Stimulated activated CD4-positive, alpha-beta T cell treated with anti-CD3 and anti-CD28 coated beads, Interleukin-1b, Interleukin-23, amount 100 ng/mL, for 1 hour (primary cell): ENCODE measurements at places on chromosomes 3 and 15.

DNA sequence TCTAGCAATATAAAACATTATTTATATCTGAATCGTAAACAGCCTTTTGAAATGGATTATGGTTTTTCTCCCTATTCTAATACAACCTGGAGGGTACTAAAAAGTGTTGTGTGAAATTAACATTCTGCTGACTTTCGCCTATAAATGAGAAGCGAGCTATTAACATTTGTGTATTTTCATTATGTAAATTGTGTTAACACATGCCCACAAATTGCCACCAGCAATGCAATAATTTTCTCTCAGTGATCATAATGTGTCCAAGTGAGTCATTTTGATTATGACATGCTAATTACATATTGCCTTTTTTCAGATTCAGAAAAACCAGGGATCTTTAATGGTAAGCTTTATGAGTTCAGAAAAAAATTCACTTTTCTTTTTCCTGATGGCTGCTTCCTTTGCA is 77.4 kb upstream of the SKOR1 start:
- DNase-seq: no peak

DNA sequence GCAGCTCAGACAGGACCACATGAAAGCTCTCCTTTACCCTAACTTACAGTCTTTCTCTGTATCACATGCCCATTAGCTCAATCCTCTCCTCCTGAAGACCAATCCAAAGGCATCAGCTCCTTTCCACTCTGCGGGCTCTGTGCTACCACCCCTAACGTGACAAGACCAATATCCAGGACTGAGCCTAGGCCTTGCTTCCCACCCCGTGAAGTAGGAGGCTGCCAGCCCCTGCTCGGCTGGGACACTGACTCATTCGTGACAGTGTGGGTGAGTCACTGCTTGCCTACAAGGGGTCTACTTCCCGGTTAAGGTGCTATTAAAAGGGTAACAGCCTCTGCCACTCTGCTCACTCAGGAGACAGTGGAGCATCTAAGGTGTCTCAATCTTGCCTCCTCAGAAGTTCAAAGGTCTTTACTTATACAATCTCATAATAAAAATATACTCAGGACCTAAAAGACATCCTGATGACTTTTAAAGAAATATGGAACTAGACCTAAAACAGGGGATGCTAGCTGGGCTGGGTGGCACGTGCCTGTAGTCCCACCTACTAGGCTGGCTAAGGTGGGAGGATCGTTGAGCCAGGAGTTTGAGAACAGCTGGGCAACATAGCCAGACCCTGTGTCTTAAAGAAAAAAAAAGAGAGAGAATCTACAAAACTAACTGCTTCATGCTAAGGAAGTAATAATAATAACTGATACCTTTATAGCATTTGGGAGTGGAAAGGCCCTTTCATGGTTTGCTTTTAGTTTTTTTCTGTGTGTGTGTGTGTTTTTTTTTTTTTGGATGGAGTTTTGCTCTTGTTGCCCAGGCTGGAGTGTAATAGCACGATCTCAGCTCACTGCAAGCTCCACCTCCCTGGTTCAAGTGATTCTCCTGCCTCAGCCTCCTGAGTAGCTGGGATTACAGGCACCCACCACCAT is 55.0 kb downstream of the TMEM44 start:
- no peak for DNase-seq

GRCh38 chr15:70826634-70827033 is 27.3 kb downstream of the LARP6 start:
- no peak for DNase-seq

DNA sequence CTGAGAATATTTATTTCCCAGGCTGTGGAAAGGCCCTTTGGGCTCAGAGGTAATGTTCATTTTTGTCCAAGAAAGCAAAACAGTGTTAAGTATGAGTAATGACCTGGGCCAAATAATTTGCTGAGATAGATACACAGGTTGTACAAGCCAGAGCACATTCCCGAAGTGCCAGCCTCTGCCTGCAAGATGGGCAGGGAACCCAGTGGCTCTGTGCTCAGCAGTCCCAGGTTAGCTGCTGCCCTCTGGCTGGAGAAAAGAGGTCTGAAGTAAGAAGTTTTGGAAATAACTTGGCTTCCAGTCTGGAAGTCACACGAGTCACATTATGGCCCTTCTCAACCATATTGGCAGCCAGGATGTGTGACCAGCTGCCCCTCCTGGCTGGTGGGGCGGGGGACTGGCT is 20.2 kb downstream of the MYZAP start:
- no peak for DNase-seq

DNA sequence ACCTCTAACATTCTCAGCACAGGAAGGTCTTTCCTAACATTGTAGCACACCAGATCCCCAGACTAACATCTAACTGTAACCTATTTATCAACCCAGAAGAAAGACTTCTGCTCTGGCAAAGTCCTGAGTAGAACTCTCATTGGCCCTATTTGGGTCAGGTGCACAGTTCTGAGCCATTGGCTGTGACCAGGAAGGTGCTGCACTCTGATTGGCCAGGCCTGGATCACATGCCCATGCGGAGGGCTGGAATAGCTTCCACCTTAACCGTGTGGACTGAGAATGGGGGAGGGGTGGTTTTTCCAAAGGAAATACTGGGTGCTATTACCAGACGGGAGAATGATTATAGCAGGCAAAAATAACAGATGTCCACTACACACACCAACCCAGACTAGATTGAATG is 11.5 kb downstream of the FEZF2 start:
- DNase-seq: no peak

GRCh38 chr3:57132674-57133073 is 32.5 kb downstream of the IL17RD start:
- no peak for DNase-seq

DNA sequence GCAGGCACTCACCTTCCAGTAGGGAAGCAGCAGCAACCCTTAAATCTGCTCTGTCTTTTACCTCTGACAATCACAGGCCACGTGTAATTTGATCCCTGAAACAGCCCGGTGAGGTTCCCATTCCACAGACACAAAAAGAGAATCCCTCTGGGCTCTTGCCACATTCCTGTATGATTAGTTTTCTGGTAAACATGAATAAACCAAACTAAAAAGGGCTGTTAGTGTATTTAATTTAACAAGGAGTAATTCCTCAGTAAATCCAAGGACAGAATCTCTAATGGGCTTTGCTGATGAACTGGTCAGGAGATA is 186.9 kb downstream of the FAM43A start:
- DNase-seq: no peak

DNA sequence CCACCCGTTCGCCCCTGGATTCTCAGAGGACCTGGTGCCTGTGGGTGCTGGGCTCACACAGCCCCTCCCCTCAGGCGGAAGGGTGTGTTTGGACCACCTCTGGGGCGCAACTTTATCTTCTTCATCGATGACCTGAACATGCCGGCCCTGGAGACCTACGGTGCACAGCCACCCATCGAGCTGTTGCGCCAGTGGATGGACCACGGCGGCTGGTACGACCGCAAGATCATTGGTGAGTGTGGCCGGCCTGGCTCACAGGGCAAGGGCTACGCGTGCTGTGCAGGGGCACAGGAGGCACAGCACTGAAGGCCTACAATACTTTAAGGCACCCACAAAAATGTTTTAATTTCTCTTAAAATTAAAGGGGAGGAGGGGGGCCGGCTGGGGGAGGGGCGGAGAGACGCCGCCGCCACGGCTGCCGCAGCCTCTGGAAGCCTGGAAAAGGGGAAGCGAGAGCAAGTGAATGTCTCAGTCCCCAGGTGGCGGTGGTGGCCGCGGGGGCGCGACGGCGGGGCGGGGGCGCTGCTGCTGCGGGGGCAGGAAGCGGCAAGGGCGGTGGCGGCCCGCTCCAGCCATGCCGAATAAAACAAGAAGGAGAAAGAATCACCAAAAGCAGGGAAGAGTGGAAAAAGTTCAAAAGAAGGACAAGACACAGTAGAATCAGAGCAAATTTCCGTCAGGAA is 56.8 kb downstream of the DNAH1 start:
- no peak for DNase-seq

DNA sequence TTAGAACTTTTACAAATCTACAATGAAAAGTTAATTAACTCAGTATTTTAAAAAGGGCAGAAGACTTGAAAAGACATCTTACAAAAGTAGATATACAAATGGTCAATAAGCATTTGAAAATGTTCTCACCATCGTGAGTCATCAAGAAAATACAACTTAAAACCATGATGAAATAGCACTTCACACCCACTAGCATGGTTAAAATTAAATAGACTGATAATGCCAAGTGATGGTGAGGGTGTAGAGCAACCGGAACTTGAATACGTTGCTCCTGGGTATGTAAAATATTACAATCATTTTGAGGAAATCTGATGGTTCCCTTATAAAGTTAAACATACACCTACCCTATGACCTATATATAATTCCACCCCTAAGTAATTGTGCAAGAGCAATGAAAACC is 319.8 kb upstream of the UMPS start:
- DNase-seq: no peak

- no peak for DNase-seq
Observed at GRCh38 chr3:73669260-73669659, 44.5 kb upstream of the PDZRN3 start.

DNA sequence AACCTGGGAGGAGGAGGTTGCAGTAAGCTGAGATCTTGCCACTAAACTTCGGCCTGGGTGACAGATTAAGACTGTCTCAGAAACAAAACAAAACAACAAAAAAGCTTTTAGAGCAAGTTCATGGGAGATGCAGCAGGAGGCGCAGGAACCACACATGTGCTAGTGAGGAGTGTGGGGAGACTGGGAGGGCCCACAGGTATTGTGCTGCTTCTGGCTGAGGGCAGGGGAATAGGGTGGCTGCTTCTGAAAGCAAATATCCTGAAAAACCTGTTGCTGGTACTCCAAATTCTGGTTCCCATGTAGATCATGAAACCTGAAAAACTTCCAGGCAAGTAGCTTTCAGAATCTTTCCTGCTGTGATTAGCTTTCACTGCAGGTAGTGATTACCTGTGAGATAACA is 22.1 kb downstream of the TYRO3 start:
- no peak for DNase-seq

- DNase-seq: no peak
Observed at GRCh38 chr15:65286069-65286703, 497 bp downstream of the PARP16 start.

GRCh38 chr3:37032961-37033360 is 39.6 kb downstream of the MLH1 start:
- DNase-seq: no peak

DNA sequence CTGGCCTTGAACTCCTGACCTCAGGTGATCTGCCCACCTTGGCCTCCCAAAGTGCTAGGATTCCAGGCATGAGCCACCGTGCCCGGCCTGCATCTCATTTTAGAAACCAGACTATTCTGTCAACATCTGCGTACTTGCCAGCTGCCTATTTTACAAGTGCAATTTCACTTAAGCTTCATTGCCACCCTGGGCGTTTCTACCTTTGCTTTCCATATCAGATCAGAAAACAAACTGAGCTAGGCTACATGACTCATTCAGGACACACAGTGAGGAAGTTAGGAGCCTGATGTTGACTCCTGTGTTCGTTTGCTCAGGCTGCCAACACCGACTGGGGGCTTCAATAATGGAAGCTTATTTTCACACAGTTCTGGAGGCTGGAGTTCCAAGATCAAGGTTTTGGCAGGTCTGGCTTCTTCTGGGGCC is 42.3 kb upstream of the KLHL25 start:
- no peak for DNase-seq

DNA sequence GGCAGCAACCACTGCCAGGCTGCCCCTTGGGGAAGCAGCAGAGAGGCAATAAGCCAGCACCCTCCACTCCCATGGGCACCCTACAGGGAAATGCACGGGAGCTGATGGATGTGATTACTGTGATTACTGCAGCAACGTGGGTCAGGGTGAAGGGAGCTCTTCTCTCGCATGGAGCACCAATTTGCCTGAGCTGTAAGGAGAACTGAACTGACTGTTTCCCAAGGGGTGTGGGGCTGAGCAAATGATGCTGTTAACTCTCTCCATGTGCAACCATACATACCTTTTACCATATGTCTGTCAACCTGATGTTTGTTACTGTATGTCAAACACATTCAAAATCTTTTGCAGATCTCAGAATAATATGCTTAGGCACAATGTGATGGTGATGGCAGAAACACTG is 680.6 kb downstream of the SQOR start:
- DNase-seq: no peak

DNA sequence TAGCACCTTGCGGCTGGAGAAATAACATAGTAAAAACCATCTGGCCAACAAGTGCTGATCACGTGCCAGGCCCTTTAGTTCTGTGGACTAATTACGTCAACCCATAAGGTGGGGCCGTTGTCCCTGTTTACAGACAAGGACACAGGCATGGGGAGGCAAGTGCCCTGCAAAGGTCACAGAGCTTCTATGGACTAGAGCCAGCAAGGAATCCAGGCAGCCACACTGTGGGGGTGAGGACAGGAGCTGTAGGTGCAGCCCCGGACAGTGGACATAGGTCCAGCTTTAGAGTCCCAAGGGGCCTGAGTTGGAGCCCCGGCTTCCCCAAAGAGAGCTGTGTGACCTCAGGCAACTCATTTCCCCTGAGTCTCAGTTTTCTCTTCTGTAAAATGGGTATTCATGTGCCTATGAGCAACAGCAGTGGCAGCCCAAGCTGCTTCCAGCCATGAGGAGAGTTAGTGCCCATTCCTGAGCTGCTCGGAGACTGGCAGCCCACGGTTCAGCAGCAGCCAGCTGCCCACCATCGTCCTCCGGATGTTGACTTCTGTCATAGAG is 13.9 kb downstream of the CHST13 start:
- no peak for DNase-seq

DNA sequence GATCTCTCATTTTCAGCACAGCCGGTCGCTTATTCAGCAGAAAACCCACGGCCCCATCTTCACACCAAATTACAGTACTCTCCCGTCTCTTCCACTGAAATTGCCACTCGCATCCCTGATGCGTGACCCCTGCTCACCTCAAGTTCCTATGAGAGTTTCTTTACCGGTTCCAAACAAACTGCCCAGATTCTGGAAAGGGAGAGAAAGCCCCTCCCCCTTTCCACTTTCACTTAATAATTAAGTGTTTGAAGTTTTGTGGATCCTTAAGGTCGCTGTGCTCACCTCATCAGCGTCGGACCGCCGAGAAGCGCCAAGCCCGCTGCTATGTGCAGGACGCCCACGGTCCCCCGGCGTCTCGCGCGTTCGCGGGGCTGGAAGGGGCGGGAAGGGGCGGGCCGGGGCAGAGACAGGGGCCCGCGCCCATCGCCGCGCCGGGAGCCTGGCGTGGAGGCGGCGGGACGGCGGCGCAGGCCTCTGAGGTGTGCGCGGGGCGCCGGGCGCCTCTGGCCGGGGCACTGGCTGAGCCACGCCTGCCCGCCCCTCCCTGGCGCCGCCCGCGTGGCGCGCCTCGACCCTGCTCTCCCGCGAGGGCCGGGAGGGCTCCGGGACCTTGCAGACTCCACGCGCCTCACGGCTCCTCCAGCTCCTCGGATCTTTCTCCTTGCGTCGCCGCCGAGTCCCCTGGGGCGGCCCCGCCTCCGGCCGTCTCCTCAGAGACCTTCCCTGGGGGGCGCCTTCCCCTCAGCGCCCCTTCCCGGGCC is at the start of gene GPR156:
Gene GPR156, minus strand, starts transcription at position 476 of the 761 bp plus-strand sequence. CDS start 41,124 bp downstream, outside the sequence.
- DNase-seq: no peak

GRCh38 chr15:49715211-49715610 is 94.4 kb downstream of the DTWD1 start:
- no peak for DNase-seq

GRCh38 chr3:165884518-165884917 is 47.3 kb upstream of the BCHE start:
- no peak for DNase-seq
